ENCODE measurements at places on chromosomes 2 and 18.

DNA sequence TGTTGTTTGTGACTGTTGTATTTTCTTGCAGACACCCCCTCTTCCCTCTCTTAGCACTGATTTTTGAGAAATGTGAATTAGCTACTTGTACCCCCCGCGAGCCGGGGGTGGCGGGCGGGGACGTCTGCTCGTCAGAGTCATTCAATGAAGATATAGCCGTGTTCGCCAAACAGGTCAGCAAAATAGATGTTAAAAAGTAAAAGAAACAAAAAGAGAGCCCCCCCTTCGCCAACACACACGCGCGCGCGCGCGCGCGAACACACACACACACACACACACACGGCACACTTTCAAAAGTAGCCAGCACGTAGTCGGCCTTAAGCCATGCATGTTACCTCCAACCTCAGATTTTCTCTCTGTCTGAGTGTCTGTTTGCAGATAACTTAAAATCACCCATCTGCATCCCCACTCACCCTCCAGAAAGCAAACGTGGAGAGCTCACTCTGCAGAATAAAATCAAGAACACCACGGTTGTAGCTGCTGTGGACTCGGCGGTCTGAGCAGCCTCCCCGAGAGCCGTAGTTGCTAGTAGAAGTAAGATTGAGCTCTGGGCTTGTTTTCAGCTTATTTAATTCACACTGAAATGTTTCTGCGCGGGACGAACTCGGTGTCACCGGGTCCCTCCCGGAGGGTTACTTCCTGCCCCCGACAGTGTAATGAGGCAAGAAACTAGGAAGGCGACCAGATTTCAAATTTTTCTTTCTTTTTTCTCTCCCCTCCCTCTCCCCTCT is 5.1 kb downstream of the MEIS1 start:
- no peak for DNase-seq

DNA sequence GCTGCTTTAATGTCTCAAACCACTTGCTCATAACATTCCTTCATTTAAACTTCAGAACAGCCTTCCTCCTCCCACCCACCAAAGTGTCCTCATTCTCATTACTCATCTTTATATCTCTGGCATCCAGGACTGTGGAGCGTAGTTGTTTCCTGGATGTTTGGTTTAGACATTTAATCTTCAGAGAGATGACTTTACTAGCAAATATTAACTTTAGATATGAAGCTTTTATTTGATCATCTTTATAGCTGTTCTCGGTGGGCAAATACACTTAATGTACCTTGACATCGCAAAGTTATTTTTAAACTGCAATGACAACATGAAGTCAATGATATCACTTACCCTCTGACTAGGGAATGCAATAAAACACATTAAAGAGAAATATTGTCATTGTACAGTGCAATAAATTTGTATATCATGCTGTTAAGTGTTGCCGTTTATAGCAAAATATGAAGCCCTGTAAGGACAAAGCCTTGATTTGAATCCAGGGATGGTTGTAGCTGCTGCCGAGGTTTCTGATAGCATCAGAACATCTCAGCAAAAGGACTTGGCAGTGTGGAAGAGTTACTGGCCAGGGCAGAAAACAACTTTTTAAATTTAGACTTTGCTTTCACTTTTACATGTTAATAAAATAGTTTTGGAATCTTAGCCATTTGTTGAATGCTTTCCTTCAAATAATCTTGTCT is 4.6 kb upstream of the LAMA3 start:
- no peak for DNase-seq

GRCh38 chr2:23718931-23719700 is 207.8 kb downstream of the ATAD2B start:
- DNase-seq, result no peak

- no peak for DNase-seq
Observed at GRCh38 chr2:79903222-79904000, 390.6 kb downstream of the CTNNA2 start.

DNA sequence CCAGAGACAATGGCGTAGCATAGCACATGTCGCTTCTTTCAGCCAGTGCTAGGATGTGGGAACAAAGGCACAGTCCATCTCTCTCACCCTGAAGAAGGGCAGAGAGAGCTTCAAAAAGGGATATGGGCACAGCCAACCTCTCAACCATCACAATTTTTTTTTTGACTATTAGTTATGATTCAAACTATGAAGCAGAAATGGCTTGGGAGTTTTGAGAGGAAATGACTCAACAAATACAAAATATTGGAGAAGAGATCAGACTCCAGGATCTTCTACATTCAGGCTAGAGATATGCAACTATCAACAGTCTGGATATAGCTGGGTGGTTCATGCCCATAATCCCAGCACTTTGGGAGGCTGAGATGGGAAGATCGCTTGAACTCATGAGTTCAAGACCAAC is 109.1 kb downstream of the MCFD2 start:
- no peak for DNase-seq

DNA sequence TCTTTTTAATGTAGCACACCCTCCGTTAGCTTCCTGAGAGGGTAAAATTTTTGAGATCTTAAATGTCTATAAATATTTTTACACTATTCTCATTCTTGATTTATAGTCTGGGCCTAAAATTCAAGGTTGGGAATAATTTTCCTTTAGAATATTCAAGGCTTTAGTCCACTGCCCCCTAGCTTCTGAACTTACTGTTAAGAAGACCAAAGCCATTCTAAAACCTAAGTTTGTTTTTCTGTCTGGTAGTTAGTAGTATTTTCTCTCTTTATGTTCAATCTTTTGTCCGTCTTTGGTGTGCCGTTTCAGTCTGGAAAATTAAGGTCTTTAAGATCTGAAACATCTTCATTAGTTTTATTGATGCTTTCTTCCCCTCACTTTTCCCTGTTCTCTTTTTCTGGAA is 14.5 kb downstream of the OSBPL6 start:
- no peak for DNase-seq

DNA sequence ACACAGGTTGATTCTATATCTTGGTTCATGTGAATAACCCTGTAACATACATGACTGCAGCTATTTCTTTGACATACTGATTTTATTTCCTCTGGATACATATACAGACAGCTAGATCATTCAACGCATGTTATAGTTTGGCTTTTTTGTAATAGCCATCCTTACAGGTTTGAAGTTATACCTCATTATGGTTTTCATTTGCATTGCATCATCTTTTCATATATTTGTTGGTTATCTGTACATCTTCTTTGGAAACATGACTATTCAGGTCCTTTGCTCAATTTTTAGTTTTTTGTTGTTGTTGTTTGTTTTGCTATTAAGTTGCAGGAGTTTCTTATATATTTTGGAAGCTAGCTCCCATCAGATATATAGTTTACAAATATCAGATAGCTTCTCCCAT is 276.2 kb upstream of the NETO1 start:
- DNase-seq, result no peak

GRCh38 chr2:138689705-138690104 is 90.5 kb downstream of the NXPH2 start:
- peak; percentile 58 for DNase-seq

- DNase-seq, result no peak
Observed at GRCh38 chr2:108236676-108237335, 3.0 kb upstream of the SULT1C3 start.

DNA sequence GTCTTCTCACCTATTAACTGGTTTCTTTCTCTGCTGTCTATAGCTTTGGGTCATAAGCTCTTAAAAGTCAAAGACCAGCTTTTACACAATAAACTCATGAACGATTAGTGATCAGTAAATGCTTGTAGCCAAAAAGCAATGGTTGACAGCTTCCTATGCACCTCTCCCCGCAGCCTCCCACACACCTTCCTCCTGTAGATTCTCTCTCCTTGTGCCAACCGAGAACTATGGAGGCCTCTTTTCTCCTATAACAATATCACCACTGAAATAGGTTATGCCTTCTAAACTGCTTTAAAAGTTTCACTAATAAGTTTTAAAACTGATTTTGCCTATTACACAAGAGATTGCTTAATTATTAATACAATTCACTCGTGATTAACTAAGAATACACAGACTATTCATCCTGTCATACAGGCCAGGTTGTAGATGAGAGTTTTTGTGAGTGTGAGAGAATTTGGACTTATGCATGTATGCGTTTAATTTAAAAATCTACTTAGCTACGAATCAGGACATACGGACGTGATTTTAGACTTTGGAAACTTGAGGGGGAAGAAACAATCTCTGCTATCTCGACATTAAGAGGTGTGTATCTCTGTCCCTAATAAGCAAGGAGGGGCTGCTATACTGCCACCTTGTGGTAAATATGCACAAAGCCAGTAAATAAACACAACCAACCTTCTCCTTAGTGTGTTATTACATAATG is 229.1 kb upstream of the RBBP8 start:
- peak; percentile 56 for DNase-seq

DNA sequence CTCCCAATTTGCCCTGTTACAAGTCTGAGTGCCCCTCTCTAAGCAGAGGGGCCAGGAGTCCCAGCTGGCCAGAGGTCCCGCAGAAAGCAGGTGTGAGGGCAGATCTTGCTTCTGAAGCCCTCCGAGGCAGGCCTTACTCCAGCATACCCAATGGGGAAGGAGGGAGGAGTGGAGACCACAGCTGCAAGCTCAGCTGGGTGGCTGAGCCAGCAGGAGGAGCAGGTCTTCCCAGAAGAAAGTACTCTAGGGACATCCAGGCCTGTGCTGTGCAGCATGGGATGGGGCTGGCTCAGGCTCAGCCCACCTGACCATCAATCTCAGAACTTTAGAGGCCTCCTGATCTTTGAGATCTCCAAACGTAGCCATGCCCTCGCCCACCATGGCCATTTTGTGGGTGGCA is 31.3 kb downstream of the PLB1 start:
- DNase-seq, result no peak
